ENCODE measurements at places on chromosomes 6 and 20.

DNA sequence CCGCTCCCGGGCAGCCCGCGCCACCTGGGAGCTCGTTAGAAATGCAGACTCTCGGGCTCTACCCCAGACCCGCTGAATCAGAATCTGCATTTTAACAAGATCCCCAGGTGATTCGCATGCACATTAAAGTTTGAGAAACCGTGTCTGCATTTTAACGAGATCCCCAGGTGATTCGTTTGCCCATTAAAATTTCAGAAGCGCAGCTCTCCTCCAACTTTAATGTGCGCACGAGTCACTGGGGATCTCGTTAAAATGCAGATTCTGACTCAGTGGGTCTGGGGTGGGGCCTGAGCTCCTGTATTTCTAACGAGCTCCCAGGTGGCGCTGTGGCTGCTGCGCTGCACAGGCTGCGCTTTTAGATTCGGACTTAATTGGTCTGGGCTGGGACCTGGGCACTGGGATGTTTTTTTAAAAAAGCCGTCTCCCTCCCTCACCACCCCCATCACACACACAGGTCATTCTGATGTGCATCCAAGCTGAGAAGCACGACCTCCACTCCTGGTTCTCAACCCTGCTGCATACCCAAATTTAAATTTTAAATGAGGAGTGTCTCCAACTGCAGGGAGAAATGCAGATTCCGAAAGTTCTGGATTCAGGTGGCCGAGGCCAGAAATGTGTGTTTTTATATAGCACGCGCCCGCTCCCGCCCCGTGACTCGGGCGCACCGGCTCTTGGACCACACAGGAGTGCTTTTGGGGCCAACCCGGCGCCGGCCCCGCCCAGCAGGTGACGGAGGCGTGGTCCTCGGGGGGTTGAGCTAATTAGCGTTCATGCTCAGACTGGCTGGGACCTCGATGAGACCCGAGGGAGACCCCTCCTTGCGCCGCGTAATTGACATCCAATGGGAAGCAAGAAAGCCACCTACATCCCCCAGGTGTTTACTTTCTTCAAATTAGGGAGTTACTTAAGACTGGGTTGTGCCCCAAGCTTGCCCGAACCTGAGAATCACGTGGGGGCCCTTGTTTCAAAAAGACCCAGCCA lies 85.8 kb downstream of the ZFP64 start:
- DNase-seq, result no peak

DNA sequence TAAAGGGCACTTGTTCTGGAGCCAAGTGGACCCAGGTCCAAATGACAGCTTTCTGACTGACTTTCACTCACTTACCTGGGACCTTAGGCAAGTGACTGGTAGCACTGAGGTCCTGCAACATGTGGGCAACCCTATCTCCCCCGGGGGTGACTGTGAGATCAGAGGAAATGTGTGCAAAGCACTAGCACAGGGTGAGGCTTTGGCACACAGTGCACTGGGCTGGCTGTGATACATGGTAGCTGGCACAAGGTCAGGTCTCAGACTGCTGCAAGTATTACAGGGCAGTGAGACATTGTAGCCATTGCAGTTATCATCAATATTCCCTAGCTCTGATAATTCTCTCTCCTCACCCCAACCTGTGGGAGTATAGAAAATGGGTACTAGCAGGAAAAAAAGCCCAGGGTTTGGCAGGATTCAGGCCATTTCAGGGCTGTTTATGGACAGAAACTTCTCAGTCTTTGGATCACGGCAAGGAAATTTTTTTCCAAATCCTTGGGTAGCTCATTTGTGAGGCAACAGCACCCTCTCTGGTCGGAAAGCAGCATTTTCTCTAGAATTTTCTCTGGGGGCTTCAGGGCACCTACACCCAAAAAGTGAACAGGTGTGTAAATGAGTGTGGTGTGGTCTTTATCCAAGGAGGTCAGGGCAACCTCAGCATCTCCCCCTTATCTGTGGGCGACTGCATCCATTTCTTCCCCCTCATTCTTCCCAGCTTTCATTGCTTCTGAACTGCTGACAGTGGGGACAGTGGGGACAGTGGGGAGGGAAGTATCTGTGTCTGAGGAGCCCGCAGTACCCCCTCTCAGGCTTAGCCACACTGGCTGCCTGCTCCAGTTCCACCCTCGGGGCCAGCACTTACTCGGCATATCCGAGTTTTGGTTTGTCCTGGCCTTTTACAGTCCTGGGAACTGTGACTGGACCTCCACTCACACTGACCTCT lies 148.7 kb upstream of the PHACTR3 start:
- no peak for DNase-seq

GRCh38 chr6:136782021-136782770 lies 10.1 kb downstream of the MAP3K5 start:
- DNase-seq, result no peak

DNA sequence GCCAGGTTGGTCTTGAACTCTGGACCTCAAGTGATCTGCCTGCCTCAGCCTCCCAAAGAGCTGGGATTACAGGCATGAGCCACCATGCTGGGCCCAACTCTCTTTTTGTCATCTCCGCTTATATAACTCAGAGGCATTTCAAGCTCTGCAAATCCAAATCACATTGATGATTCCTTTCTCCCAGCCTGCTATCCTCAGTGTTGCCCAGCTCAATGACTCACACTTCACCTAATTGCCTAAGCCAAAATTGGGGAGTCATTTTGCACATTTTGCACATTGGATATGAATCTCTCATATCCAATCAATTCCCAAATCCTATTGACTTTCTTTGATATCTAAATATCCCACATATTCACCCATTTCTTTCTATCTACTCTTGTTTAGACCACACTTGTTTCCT lies 3.9 kb downstream of the UTRN start:
- DNase-seq, result no peak

DNA sequence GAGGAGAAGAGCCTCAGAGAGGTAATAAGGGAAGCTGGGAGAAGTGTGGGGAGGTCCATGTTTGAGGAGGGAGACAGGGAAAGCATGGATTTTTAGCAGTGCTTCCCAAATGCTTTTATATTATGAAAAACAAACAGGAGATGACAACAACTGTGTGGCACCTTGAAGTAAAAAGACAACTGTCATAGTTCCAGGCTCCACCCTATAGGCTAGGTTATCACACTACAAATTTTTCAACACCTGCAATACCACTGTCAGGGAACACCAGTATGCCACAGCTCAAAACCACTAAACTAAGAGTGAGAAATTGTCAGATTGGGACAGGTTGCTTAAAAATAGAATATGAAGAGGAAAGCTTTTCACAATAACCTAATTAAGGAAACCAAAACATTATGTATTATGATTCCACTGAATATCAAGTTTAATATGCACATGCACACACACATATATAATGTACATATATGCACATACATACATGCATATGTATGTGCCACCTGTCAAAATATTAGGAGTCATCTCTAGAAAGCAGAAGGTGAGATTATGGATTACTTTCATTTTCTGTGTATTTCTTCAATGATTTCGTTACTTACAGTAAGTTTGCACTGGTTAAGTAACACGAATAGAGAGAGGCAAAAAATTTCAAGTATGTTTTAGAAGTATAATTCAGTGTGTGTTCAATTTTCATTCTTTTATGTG lies 261.2 kb downstream of the PTPRK start:
- no peak for DNase-seq

- DNase-seq, result no peak
Measured at GRCh38 chr6:16392010-16392409, 153.6 kb downstream of the GMPR start.

- no peak for DNase-seq
Measured at GRCh38 chr20:63702036-63702665, 5.6 kb downstream of the ARFRP1 start.

DNA sequence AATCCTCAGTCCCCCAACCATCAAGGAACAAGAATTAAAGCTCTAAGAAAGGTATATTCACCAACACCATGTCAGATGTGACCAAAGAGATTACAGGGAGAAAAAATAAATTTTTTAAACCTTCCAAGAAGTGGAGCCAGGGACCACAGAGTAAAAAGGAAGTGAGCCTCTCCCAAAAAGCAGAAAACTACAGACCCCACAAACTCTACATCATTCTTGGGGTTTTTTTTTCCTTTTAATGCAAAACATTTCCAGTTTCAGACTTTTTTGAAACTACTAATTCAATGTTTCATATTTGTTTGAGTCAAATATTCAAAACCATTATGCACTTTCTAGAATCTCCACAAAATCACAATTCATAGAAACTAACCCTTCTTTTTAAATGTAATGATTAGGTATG lies 6.8 kb upstream of the IL17F start:
- DNase-seq, result no peak

GRCh38 chr6:127058936-127059335 lies 59.5 kb upstream of the RSPO3 start:
- no peak for DNase-seq

GRCh38 chr20:23235173-23236027 lies 115.2 kb upstream of the NXT1 start:
- DNase-seq, result no peak

- no peak for DNase-seq
Measured at GRCh38 chr20:20363434-20363798, 4.5 kb upstream of the INSM1 start.

DNA sequence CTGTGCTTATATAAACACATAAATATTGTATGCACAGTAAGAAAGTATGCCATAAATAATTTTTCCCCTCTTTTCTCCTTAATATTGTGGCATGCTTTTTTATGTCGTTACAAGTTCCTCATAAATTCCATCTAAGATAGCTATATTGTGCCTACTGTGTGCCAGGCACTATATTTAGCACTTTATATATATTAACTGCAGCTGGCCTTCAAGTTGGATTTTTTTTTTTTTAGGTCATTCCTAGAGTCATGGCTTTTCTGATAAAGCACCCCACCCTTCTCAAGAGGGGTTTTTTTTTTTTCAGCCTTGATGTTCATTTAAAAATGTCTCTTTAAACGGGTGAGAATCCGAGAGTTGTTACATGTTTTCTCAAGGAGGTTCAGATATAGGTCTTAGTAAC lies 42.8 kb upstream of the RNF8 start:
- no peak for DNase-seq

GRCh38 chr20:51272401-51272800 lies 249.5 kb upstream of the KCNG1 start:
- no peak for DNase-seq

- no peak for DNase-seq
Measured at GRCh38 chr6:6714953-6715352, 126.4 kb downstream of the LY86 start.

GRCh38 chr20:39899881-39900280 lies 789.2 kb downstream of the MAFB start:
- no peak for DNase-seq

DNA sequence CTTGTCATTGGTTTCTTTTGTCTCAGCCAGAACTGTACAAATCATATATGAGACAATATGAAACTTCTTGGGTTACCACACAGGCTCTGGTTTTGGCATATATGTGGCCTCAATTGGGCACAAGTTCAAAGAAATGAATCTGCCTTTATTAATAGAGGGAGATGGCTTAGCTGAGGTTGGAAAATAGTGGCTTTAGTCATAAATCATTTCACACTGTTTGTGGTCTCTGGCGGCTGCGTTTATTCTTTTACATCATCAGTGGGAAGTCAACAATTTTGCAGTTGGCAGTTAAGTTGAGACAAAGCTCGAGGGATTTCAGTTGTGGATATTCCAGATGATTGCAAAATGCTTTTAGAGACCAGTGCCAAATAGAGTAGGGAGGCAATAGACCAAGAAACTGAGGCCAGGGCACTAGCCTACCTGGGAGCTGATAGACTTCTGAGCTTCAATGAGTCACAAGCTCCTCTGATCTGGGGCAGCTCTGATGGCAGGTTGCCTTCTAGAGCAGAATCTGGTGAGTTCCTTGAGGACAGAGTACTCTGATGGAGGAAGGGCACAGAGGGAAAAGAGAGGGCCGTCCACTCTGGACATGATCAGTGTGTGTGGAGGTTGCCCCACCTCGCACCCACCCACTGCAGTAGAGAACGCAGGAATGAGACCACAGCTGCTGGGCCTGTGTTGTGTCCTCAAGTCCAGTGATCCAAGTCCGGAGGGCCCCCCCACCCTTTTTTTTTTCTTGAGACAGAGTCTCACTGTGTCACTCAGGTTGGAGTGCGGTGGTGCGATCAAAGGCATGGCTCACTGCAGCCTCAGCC lies 73.5 kb downstream of the ARMC2 start:
- no peak for DNase-seq

DNA sequence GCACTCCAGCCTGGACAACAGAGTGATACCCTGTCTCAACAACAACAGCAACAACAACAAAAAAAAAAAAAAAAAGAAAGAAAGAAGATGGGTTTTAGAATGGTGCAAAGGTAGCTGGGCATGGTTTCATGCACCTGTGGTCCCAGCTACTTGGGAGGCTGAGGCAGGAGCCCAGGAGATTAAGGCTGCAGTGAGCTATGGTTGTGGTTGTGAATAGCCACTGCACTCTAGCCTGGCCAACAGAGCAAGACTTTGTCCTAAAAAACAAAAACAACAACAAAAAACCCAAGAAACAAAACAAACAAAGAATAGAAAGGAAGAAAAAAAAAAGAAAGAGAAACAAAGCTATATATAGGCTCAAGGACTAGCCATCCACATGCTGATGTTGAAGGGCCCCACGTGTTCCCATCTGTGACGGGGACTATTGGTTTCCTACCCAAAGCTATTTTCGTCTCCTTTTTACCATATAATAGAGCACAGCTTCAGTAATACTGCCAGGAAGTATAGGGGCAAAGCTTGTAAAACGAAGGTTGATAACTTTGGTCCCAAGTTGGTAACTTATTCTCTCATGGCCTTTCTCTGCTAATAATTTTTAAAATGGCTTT lies 7.9 kb upstream of the EEF1E1 start:
- no peak for DNase-seq

DNA sequence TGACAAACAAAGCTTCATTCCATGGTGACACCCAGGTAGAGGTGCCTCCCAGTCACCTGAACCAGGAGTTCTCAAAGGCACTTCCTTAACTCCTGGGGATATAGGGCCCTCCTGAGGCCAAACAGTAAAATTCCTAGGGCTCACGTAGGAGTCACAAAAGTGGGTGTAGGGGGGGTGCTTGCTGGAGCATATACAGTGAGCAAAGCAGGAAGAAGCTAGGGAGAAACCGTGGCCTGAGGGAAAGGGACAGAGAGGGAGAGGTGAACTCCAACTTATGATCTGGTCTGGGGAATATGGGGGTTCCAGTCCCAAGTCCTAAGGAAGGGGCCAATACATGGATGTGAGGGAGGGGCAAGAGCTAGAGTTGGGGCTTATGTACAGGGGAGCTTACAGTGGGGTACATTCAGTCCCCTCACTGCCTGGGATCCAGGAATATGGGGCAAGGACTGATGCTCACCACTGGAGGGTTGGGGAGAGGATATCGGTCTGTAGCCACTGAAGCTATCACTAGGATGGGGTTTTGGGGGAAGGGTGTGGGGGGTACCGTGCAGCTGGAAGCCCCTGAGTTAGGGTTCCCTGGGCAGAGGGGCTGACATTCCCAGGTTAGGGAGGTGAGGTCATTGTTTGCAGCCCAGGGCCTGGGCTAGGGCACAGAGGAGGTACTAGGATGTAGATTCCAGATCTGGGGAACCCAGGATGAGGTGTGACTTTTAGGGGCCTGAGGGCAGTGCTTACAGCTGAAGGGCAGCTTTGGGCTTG lies 950 bp downstream of the PEDS1 start:
- no peak for DNase-seq

DNA sequence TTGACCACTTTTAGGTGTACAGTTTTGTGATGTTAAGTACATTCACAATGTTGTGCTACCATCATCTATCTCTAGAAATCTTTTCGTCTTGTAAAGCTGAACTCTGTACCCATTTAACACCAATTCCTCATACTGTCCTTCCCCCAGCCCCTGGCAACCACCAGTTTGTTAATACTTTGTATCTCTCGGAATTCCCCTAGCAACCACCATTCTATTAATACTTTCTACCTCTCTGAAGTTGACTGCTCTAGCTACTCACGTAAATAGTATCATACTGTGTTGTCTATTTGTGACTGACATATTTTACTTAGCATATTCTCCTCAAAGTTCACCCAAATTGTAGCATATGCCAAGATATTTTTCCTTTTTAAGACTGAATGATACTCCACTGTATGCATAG lies 82.3 kb upstream of the CLDN20 start:
- no peak for DNase-seq

All from stimulated activated CD4-positive, alpha-beta T cell treated with anti-CD3 and anti-CD28 coated beads, Interleukin-2, amount 100 ng/mL, for 4 hours (primary cell).